ENCODE measurements at places on chromosomes 2 and 18.

DNA sequence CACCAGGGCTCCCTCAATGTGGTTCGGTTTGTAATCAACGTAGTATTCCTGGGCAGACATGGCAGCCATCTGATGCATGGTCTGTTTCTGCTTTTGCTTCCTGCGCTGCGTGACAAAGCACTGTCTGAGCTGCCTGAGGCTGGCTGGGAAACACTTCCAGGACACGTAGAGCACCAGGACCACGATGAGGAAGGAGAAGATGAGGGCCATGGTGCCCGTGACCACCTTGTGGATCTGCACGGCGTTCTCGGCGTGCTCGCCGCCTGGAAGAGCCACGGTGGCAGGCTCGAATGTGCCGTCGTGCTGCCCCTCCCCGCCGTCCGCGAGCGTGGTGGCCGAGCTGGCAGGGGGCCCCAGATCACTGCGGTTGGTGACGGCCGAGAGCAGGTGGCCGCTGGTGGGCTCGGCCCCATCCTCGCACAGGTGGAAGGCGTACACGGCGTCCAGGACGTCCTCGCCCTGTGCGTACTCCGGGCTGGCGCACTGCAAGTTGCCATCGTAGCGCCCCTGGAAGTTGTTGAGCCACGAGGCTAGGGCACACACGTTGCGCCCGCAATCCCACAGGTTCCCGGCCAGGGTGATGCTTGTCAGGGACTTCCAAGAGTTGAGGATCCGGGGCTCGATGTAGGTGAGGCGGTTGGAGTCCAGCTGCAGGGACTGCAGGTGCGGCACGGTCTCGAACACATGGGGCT is 2.1 kb downstream of the LRRTM1 start:
- DNase-seq: no peak

DNA sequence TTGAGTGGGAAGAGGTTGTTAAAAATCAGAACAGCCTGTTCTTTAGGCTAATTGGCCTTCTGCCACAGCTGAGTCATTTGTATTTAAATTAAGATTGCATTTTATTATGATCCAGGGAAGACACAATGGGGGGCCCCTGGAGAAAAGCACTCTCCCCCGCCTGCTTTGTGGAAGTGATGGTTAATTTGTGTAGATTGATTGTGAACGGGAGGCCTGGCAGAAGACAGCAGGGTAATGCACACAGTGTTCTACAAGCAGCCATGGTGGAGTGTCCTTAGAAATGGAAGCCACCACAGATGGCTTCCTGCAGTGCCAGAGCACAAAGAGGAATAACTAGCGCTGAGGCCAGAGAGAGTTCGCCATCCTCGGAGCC is 19.6 kb downstream of the RAMP1 start:
- no peak for DNase-seq

- no peak for DNase-seq
Observed at GRCh38 chr2:205800773-205801172, 118.5 kb downstream of the NRP2 start.

GRCh38 chr18:25281556-25281955 is 70.4 kb downstream of the ZNF521 start:
- no peak for DNase-seq

DNA sequence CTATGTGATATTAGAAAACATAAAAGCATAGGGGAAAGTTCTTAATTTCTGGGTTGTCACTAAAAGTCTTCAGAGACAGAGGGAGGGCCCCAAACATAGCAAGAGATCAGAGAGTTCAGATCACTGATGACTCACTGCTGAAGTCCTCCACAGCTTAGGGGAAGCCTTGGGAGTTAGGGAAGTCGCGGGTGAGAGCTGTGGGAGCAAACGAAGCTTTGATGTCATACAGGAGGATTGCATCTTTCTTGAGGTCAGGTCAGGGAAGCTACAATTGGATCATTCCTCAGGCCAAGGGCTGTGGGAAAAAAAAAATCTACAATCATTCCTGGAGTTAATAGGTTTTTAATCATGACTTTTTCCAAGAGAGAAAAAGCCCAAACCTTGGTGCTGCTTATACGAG is 96.2 kb downstream of the COPS8 start:
- DNase-seq: no peak

DNA sequence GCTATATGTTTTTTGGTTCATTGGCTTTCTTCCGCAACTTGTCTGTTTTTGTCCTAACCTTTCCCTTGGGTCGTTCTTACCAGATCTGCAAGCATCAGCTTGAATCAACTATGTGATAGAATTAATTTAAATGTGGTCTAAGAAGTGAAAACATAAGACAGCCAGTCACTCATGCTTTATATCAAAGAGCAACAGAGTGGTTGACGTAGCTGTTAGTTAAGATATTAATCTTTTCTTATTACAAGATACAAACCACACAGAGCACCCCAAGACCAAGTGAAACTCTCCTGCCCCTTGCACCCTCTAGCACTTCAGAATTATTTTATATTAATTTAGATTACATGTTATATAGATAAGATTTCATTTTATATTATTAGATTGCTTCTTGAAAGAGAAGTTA is 15.2 kb downstream of the IL18RAP start:
- DNase-seq: no peak

GRCh38 chr2:240799033-240799820 is 20.8 kb downstream of the KIF1A start:
- no peak for DNase-seq

DNA sequence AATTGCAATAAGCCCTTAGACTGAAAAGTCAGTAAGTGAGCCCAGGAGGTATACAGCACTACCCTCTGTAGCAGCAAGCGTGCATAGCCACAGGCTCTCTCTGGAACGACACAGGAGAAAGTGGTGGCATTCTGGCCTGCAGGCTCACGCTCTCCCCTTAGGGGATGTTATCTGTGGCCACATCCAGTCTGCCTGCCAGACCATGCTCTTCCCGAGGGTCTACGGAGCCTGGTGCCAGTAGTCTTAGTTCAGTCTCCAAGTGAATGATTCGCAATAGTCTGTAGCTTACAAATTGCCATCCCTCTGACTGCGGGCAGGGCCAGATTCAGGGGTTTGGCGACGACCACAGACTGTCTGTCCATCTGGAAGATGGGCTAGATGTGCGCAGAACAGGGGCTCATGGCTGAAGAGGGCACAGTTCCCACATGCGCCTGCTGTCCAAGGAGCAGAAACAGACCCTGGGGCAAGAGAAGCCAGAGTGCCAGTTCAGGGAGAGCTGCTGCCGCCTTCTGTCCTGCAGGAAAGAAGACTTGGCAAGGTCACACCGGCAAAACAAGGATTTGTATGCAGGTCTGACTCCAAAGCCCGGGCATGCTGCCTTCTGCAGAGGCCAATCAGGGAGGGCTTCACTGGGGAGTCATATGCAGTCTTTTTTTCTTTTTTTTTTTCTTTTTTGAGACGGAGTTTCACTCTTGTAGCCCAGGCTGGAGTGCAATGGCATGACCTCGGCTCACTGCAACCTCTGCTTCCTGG is 3.5 kb upstream of the KLF11 start:
- peak; percentile 93 for DNase-seq

- DNase-seq: no peak
Observed at GRCh38 chr2:98769114-98769476, 38.2 kb upstream of the MGAT4A start.

GRCh38 chr2:191245046-191245868 is at the start of gene MYO1B:
MYO1B (plus strand) TSS chr2:191245404; CDS start chr2:191276896, 31,492 bp downstream.
- peak; percentile 35 for DNase-seq

DNA sequence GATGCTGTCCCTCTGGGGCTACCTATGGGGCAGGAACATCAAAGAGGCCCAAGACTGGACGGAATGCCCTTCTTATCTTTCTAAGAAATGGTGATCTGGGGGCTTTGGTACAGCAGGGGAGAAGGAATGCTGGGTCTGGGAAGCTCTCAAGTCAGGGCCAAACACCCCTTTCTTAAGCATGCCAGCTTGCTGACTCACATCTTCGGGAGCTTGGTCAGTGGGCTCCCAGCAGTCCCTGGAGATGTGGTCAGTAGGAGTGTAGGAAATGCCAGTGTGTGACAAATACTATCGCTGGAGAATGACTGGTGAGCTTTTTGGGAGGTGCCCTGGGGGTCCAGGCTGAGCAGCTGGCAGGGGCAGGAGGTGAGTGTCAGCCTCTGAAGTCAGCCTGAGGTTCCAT is 105.0 kb upstream of the CDC42EP3 start:
- no peak for DNase-seq

DNA sequence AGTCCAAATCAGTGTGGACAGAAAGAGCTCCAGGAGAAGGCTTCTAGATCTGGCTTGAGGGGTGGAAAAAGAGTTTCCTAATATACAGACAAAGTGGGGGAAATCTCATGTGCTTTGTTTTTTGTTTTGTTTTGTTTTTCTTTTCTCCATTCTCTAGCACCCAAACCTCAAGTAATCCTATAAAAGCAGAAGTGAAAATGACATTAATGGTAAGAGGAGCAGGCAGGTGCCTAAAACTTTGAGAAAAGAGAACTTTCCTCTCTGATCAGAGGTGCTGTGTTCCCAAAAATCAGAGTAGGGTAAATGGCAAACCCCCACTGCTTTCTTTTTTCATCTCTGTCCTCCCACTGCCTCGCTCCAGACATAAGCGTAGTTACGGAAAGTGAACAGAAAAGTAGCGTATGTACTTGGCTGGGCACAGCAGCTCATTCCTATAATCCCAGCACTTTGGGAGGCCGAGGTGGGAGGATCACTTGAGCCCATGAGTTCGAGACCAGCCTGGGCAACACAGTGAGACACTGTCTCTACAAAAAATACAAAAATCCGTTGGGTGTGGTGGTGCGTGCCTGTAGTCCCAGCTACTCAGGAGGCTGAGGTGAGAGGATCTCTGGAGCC is 77.8 kb downstream of the FAM161A start:
- no peak for DNase-seq

DNA sequence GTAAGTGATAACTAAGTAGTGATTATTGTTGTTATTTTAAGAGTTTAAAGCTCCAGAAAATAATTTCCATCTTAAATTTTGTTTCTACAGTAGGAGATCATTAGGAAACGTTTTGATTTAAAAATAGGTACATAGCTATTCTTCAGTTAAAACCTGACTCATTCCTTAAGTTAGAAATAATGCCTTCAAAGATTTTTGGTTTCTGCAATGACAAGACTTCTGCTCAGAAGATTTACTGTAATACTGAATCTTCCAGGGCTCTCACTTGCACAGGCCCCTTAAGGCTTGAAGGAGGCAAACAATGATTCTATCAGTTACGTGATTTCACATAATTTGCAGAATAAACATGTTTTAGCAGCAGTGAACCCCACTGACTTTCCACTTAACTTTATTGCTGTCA is 333.7 kb downstream of the RAD51AP2 start:
- DNase-seq: no peak

DNA sequence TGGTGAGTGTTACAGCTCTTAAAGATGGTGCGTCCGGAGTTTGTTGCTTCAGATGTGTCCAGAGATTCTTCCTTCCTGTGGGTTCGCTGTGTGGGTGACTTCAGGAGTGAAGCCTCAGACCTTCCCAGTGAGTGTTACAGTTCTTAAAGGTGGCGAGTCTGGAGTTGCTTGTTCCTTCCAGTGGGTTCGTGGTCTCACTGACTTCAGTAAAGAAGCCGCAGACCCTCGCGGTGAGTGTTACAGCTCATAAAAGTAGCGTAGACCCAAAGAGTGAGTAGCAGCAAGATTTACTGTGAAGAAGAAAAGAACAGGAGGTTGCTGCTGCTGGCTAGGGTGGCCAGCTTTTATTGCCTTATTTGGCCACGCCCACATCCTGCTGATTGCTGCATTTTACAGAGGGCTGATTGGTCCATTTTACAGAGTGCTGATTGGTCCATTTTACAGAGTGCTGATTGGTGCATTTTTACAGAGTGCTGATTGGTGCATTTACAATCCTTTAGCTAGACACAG is 34.0 kb upstream of the SPTBN1 start:
- no peak for DNase-seq

DNA sequence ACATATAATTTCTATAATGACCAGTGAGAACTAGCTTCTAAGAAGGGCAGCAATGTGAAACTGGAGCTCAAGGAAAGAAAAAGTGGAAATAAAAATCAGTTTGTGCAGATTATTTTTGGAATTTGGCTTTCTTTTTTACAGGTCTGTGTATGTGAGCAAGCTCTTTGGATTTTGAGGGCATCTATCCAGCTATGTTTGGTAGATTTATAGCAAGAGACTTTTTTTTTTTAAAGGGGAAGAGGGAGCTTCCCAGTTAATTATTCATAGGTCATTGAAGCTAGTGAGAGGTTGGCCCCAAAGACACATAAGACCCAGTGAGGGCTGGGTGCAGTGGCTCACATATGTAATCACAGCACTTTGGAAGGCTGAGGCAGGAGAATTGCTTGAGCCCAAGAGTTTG is 24.0 kb upstream of the COLEC12 start:
- DNase-seq: no peak

DNA sequence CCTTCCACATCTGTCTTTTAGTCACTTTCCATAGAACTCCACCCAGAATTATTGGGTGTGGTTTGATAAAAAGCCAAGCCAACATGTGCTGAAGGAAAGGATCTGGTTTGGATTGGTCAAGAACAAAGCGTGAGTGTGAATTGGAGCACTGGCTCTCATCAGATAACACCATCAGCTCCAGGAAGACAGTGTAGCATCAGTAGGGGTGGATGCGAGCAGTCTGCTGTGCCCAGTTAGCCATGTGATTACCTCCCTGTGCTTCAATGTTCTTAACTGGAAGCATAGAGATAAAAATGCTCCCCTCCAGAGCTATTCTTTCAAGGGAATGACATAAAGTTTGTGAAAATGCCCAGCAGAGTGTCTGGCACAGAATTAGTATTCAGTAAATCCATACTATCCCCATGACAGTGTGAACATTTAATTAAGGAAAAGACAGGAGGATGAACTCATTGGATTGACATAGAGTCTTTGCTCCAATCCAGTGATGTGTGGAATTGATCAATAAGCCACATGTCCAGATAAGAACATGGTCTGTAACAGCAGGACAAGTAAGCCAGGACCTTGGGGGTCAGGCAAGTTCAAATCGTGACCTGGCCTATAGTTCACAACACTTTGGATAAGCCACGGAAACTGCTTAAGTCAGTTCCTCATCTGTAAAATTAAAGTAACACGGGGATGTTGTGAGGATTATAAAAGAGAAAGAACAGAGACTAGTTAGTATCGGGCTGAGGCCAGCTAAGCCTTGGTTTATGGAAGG is 68.0 kb downstream of the FAM124B start:
- DNase-seq: no peak

All from adrenal gland (tissue), 19 donors.